Aortic smooth muscle cell (primary cell): ENCODE measurements at places on chromosomes 16 and 17. TPM values are rescaled to one million over a fixed set of nuclear protein-coding genes. Genes with fewer than 3 reads are reported as not detected.

The LYZL6 gene
- total RNA-seq = not detected in 2 replicates

The WDR45B gene
- 36.7 and 41.5 TPM in 2 replicates for total RNA-seq

The TEX14 gene
- total RNA-seq = under 0.01 TPM in 2 replicates

The ARHGAP44 gene
- total RNA-seq = 5.9 and 6.9 TPM in 2 replicates

The KRT12 gene
- not detected in 2 replicates for total RNA-seq

The MT1G gene
- total RNA-seq = not detected in 2 replicates

The IL32 gene
- 3.4 and 4.4 TPM in 2 replicates for total RNA-seq

The GFAP gene
- 0.44 TPM in 1 of 2 replicates, not detected in the other for total RNA-seq

The RASD1 gene
- 2.4 and 3.6 TPM in 2 replicates for total RNA-seq

The ORAI3 gene
- 31.3 and 38.6 TPM in 2 replicates for total RNA-seq

The GRAPL gene
- total RNA-seq = 0.25 and 0.53 TPM in 2 replicates

The SLC13A2 gene
- not detected in 2 replicates for total RNA-seq

The TBX4 gene
- total RNA-seq = 0.12 TPM in 1 of 2 replicates, not detected in the other

The KRTAP4-5 gene
- total RNA-seq = not detected in 2 replicates

The P2RX5 gene
- 1.3 and 1.5 TPM in 2 replicates for total RNA-seq

The WNT9B gene
- total RNA-seq = 0.13 TPM in 1 of 2 replicates, not detected in the other

The KRTAP1-5 gene
- not detected in 2 replicates for total RNA-seq

The TM4SF5 gene
- not detected in 2 replicates for total RNA-seq

The SDR42E2 gene
- total RNA-seq = not detected in 2 replicates

The LRRC37A gene
- total RNA-seq = 1.1 and 1.7 TPM in 2 replicates

The CASKIN2 gene
- 5.4 and 7.8 TPM in 2 replicates for total RNA-seq

The SCN4A gene
- 0.12 and 0.13 TPM in 2 replicates for total RNA-seq

The CCL17 gene
- not detected in 2 replicates for total RNA-seq

The SNX11 gene
- 11.0 and 11.2 TPM in 2 replicates for total RNA-seq

The CCL7 gene
- 0.19 TPM in 1 of 2 replicates, not detected in the other for total RNA-seq

The NPIPB9 gene
- 0.26 and 1.2 TPM in 2 replicates for total RNA-seq

The CD19 gene
- not detected in 2 replicates for total RNA-seq

The PYDC1 gene
- not detected in 2 replicates for total RNA-seq

The WSCD1 gene
- 1.3 and 6.9 TPM in 2 replicates for total RNA-seq

The KRT32 gene
- not detected in 2 replicates for total RNA-seq
